Dorsolateral prefrontal cortex (tissue), 122 donors: ENCODE measurements at places on chromosomes 12 and 14.

DNA sequence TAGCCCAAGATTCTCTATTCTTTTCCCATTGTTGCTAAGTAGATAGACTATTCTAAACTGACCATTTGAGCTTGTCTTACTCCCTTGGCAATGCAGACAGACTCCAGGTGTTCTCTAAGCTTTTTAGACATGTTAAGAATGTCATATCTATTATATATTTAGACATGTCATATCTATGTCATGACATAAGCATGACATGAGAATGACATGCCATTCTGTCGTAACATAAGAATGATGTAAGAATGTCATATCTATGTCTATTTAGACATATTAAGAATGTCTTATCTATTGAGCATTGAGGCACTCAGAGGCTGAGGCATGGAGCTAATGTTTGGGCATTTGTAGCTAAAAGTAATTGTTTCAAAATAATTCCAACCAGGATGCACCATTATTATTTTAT, 277.3 kb upstream of the ATP2B1 start:
- DNase-seq: no peak

- no peak for DNase-seq
Measured at GRCh38 chr12:45557016-45557415, 172.5 kb upstream of the ARID2 start.

- DNase-seq: no peak
Measured at GRCh38 chr14:33218026-33218425, 279.3 kb downstream of the NPAS3 start.

DNA sequence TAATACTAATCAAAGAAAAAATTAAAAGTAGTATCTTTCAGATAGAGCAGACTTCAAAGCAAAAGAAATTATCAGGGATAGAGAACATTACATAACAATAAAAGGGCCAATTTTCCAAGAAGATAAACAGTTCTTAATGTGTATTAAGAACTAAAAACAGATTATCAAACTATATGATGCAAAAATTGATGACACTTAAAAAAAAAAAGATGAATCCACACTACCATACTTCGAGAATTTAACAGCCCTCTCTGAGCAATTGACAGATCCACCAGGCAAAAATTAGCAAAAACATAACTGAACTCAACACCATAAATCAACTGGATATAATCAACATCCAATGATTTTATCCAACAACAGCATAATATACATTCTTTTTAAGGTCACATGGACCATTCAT, 686.5 kb downstream of the LRFN5 start:
- no peak for DNase-seq

- no peak for DNase-seq
Measured at GRCh38 chr14:21498540-21499526, 12.3 kb downstream of the METTL3 start.

- no peak for DNase-seq
Measured at GRCh38 chr14:44820230-44820964, 141.3 kb downstream of the KLHL28 start.

- no peak for DNase-seq
Measured at GRCh38 chr12:111521801-111522200, 77.3 kb downstream of the ATXN2 start.
